Cortex of kidney (tissue), 1 donor: ENCODE measurements at places on chromosomes 11 and 22.

DNA sequence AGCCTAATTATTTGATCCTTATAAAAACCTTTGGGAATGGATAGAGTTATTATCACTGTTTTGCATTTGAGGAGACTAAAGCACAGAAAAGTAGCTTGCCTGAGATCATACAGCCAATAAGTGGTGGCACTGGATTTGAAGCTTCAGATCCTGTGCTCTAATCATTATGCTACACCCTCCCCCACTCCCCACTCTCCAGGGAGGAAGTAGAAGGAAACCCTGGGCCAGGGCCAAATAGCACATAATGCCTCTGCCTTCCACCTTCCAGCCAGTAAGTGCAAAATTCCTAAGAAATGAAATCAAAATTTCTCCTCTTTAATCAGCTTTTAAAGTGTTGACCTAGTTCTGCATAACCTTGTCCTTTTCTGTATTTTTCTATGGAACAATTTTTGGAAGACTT is 61.6 kb downstream of the SIK2 start:
- DNase-seq, result no peak

DNA sequence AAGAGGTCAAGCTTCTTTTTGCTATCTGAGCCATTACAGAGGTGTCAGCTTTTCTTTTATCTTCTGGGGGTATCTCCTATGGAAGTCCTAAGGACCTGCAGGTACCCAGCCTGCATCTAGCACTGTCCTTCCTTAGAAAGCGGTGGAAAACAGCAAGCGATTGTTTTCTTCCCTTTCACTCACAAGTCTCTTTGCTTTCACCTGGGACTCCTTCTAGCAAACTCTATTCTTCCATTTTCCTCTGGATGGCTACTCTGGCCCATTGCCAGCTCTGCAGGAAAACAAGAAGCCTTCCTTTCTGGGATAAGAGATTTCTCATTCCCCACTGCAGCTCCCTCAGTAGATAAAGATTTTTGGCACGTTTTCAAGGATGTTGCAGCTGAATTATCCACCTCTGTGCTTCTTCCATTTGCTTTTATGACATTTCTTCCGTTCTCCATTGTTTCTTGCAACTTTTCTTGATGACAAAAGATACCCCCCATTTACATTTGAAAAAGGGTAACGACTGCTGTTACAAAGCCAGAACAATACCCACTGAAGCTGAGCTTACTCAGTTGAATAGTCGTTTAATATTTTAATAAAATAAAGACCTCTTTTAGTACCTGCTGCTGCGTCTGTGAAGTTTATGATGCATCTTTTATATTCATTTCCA is 40.2 kb upstream of the BDNF start:
- no peak for DNase-seq

GRCh38 chr11:10289765-10290380 is 4.1 kb downstream of the SBF2 start:
- DNase-seq, result no peak

DNA sequence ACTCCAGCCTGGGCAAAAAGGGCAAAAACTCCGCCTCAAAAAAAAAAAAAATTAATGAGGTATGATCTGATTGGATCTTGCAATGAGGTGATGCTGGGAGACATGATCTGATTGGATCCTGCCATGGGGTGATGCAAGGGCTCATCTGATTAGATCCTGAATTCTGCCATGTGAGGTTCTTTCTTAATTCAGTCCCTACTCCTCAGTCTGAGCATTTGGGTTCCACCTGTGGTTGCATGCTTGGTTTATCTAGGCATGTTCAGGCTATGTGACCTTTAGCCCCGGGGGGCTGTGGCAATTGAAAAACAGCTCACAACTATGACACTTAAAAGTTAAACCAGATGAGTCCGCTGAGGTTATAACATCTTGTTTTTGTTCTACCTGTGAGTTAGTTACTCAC is 4.8 kb upstream of the TRIM6 start:
- DNase-seq, result no peak

DNA sequence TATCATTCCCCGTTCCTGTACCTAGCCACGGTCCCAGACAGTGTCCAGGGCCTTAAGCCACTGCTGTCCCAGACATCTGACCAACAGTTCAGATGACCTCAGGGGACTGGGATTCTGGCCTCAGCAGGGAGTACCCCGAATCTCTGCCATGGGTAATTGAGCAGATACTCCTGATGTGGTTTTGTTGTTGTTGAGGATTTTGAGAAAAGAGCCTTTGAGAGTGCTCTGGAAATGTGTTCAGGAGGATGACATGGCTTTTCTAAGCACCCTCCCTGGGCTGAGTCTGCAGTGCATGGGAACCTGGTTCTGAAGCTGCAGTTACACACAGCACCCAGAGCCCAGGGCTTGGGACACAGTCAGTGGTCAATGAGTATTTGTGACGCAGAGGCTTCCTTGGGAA is 30.4 kb downstream of the ADAMTS15 start:
- DNase-seq, result no peak

DNA sequence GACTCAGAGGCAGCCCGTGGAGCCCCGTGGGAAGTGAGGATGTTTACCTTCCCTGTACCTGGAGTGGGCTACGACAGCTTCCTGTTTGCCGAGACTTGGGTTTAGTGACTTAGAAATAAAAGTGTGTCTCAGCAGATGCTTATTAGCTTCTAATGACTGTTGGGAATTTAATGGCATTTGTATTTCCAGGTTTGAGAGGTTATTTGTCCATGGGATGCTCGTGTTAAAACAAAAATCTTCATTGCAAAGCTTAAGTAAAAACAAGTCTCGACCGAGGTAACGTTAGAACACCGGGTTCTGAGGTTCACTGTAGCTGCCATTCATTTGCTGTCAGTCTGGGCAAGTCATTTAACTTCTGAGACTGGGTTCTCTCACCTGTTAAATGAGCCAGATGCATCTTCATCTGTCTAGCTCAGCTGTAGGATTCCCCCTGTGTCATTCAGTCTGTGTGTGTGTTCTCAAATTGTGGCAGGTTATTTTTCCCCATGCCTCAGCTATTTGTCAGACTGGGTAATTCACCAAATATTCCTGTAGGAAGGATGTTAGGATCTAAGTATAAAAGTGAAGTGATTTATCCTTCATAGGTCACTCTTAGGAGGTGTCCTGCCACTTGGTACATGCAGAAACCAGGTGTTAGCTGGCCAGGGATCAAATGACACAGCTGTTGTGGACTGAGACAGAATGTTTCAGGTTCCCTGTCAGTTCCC is 791 bp downstream of the EI24 start:
- DNase-seq, result no peak
